Activated CD8-positive, alpha-beta memory T cell treated with anti-CD3 and anti-CD28 coated beads, Interleukin-2, amount 10 ng/mL, durations not matched to agents 7 days and 5 days (primary cell): ENCODE measurements at places on chromosomes 3 and 15.

DNA sequence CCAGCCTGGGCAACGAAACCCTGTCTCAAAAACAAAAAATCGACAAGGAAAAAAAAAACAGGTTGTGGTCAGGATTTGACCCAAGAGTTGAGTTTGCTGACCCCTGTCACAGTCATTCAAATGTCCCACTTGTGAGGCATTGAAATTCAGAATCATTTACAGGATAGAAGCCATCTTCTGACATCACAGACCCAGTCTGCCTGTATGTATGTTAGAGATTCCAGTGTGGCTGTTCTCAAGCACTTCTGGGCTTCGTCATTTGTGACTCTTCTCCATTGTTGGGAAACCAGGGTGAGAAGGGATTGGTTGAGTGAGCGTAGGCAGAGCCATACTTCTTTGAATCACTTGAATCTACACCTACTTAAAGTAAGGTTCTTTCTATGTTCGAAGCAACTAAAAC lies 57.1 kb downstream of the LMLN start:
- no peak for DNase-seq

- DNase-seq: no peak
Observed at GRCh38 chr15:38076786-38077185, 142.3 kb downstream of the TMCO5A start.

- no peak for DNase-seq
Observed at GRCh38 chr15:62165793-62166375, 799 bp upstream of the C2CD4B start.

GRCh38 chr15:94029495-94029894 lies 201.9 kb upstream of the MCTP2 start:
- DNase-seq: no peak

- no peak for DNase-seq
Observed at GRCh38 chr3:51896607-51897305, 6.4 kb downstream of the IQCF1 start.
